ENCODE measurements at places on chromosomes 16 and 17. TPM values are rescaled to one million over a fixed set of nuclear protein-coding genes. Genes with fewer than 3 reads are reported as not detected.

The CCL17 gene
- total RNA-seq, result not detected

The CKLF gene
- total RNA-seq, result 67.6 TPM

The BICDL2 gene
- total RNA-seq, result not detected

The NEUROD2 gene
- total RNA-seq, result 0.18 TPM

The PLLP gene
- 1.0 TPM for total RNA-seq

The EVI2A gene
- not detected for total RNA-seq

The SCGB1C2 gene
- total RNA-seq, result not detected

The TMEM106A gene
- total RNA-seq, result 0.80 TPM

The TBC1D3E gene
- not detected for total RNA-seq

The PYY gene
- total RNA-seq, result not detected

The KRT12 gene
- not detected for total RNA-seq

The CACNA1G gene
- total RNA-seq, result 4.9 TPM

The NUPR1 gene
- total RNA-seq, result 21.8 TPM

The CIBAR2 gene
- not detected for total RNA-seq

The KRTAP16-1 gene
- not detected for total RNA-seq

The CA7 gene
- total RNA-seq, result not detected

The TPSG1 gene
- total RNA-seq, result not detected

The ZNF263 gene
- 36.2 TPM for total RNA-seq

The HIRIP3 gene
- 14.2 TPM for total RNA-seq

The GCSH gene
- 58.3 TPM for total RNA-seq

Data from A549 treated with ZK216348 at 1 μM for 4 hours (cell line).